AG09309 (cell line): ENCODE measurements at places on chromosomes 2 and 18.

GRCh38 chr2:29080886-29081743 is 6.8 kb upstream of the PCARE start:
- no peak for DNase-seq

GRCh38 chr2:19769513-19769912 is 132.3 kb downstream of the TTC32 start:
- DNase-seq, result no peak

DNA sequence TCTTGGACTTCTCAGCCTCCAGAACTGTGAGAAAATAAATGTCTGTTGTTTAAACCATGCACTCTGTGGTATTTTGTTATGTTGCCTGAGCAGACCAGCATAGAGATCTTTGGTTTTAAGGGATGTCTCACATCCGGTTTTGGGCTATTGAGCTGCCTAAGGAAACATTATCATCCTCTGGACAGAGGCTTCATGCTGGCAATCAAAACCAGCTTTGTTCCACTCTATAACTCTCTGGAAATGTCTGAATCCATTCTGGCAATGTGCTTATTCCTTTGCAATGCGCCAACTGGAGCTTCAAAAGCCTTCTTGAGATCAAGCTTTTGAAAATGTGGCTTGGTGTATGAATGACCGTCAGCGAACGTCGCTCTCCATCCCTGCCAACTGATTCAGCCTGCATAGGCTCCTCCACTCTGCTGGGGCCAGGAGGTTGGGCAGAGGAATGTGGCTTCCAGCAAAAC is 183.6 kb upstream of the MGAT5 start:
- no peak for DNase-seq

- no peak for DNase-seq
These were observed 356.7 kb downstream of the NYAP2 start for GRCh38 chr2:225756198-225756597.

DNA sequence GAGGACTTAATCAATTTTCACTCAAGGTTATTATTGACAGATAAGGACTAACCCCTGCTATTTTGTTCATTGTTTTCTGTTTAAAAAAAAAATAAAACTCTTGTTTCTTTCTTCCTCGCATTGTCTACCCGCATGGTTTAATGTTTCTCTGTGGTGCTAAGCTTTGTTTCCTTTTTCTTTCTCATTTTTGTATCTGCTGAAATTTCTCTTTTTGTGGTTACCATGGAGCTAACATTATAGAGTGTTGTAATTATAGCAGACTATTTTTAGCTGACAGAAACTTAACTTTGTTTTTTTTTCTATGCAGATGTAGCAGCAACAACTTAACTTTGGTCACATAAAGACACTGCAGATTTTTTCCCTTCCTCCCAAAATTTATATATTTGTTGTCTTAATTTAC is 43.1 kb upstream of the CHN1 start:
- no peak for DNase-seq

DNA sequence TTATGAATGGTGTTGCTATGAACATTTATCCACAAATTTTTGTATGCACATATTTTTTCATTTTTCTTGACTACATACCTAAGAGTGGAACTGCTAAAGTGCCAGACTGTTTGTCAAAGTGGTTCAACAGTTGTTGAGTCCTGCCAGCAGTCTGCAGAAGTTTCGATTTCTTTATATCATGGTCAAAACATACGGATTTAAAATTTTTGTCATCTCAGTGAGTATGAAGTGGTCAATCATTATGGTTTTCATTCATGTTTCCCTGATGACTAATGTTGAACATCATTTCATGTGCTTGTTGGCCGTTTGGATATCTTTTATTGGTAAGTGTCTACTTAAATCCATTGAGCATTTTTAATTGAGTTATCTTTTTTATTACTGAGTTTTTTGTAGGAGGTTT is 39.2 kb downstream of the CCDC138 start:
- no peak for DNase-seq

GRCh38 chr2:24652265-24653182 is 140.7 kb downstream of the PTRHD1 start:
- no peak for DNase-seq

DNA sequence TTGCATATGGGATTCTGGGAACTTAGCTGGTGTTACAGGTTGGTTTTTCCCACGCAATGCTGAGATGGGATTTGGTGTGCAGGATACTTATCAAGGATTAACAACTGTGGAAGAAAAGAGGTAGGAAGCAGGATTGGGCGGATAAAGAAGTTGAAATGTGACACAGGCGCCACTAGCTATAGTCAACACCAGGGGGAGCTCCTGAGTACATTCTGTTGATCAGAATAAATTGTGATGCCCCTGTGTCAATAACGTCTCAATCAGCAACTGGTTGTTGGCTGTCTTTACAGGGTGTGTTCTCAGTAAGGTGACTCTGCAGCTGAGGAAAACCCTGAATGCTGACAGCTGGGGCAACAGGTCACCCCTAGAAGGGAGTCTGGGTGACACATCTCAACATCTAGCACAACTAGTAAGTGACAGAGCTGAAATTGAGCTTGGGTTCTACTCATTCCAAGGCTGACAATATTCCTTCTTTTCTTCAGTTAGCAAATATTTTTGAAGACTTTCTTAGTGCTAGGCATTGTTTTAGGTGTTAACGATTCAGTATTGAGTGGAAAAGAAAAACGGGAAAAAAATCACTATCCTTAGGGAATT is 143.0 kb downstream of the ARL6IP6 start:
- no peak for DNase-seq

- no peak for DNase-seq
These were observed 321.6 kb downstream of the DSEL start for GRCh38 chr18:67194886-67195285.

DNA sequence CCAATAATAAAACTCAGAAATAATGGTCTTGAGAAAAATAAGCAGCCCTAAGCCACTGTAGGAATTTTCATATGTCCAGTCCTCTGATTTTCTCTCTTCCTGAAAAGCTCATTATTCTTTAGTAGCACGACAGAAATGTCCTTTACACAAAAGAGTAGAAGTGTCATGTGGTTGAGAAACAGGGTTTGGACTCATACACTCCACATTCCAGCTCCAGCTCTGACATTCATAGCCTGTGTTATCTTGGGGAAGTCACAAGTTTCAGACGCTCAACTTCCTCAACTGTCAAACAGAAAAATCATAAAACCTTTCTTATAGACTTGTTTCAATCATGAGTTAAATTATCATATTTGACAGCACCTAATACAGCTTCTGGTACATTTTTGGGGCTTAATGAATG is 511.5 kb downstream of the TNS1 start:
- DNase-seq, result no peak

GRCh38 chr18:54254265-54254758 is 15.0 kb upstream of the POLI start:
- DNase-seq, result no peak

DNA sequence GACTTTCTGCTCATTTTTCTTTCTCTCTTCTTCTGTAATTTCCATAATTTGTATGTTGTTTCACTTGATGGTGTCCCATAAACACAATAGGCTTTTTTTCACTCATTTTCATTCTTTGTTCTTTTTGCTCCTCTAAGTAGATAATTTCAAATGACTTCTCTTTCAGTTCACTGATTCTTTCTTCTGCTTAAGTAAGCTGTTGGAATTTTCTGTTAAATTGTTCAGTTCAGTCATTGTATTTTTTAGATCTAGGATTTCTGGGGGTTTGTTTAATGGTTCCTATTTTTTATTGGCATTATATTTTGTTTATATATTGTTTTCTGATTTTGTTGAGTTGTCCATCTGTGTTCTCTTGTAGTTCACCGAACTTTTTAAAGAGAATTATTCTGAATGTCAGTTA is 19.5 kb downstream of the SP140L start:
- DNase-seq, result no peak

- no peak for DNase-seq
These were observed 26.4 kb upstream of the EFHD1 start for GRCh38 chr2:232607011-232607410.

- no peak for DNase-seq
These were observed 222.9 kb downstream of the SNTG2 start for GRCh38 chr2:1173528-1173927.

- no peak for DNase-seq
These were observed 54.5 kb downstream of the ROCK1 start for GRCh38 chr18:21057112-21057511.

DNA sequence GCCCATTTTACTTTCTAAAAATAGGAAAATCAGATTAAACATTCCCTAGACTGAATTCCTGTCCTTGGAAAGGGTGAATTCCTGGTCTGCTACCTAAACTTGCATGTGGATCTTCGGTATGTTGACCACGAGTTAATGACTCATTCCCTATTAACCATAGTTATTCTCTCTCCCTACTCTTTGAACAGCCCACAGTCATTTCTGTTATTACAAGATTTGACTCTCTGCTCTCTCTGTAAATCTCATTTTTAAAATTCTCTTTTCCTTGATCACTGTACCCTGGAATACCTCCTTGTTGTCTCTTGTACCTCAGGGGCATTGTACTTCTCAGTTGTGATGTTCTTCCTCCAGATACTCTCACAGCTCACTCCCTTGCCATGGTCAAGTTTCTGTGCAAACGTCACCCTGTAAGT is 92.0 kb upstream of the GULP1 start:
- peak; percentile 67 for DNase-seq

DNA sequence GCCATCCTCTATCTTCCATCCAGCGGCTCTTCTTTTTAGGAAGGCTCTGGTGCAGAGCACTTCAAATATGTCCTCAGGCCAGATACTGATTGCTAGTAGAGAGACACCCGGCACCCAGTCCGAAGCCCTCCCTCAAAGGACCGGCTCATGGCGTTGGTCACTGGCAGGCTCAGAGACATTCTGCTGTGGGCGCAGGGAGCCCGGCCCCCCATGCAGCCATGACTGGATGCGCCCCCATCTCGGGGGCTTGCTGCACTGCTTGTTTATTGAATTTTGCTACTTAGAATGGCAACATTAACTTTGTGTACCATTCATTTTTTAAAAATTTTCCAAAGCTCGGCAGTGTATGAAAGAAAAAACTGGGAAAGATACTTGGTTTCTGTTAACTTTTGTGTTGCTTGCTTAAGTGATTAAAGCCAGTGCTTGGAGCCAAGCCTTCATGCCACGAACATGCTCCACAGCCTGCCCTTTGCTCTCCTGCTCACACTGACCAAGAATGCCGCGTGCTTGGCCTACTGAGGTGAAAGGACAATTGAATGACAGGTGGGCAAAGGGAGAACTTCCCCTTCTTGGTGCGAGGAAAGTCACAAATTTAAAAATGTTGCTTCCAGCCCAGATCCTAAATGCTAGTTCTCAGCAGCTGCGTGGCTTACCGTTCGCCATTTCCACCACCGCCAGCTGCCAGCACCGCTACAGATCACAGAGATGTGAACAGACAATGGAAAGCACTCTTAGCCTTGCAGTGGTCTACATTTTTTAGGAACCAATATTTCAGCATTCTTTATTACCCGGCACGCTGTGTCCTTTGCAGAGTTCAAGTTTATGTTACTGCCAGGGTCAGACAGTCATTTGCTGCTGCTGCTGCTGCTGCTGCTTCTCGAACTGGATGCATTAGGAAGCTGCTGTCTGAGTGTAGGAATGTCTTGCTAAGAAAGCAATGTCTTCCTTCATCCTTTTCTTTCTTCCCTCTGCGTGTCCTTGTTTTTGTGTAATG is 76.7 kb downstream of the FAM210A start:
- DNase-seq, result no peak

GRCh38 chr2:905091-905832 is 45.4 kb upstream of the SNTG2 start:
- DNase-seq, result no peak

- no peak for DNase-seq
These were observed 138.9 kb downstream of the DYSF start for GRCh38 chr2:71592181-71592711.

DNA sequence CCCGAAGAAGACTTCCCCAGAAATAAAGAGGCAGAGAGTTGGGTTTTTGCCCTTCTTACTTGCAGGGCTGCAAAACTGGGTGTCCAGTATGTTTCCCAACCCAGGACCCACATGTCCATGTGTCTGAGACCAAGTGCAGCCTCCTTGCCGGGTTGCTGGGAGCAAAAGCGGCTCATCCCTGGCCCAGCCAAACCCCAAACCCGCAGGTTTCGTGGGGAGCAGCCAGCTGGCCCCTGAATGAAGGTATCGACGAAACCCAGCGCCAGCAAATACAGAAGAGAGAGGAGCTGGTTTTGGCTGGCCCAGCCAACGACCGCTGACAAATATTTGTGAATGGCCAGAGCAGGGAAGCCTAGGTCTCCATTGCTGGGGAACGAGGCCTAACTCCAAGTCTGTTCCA is 197.1 kb downstream of the SMAD7 start:
- DNase-seq, result no peak
